ENCODE measurements at places on chromosomes 11 and 22.

DNA sequence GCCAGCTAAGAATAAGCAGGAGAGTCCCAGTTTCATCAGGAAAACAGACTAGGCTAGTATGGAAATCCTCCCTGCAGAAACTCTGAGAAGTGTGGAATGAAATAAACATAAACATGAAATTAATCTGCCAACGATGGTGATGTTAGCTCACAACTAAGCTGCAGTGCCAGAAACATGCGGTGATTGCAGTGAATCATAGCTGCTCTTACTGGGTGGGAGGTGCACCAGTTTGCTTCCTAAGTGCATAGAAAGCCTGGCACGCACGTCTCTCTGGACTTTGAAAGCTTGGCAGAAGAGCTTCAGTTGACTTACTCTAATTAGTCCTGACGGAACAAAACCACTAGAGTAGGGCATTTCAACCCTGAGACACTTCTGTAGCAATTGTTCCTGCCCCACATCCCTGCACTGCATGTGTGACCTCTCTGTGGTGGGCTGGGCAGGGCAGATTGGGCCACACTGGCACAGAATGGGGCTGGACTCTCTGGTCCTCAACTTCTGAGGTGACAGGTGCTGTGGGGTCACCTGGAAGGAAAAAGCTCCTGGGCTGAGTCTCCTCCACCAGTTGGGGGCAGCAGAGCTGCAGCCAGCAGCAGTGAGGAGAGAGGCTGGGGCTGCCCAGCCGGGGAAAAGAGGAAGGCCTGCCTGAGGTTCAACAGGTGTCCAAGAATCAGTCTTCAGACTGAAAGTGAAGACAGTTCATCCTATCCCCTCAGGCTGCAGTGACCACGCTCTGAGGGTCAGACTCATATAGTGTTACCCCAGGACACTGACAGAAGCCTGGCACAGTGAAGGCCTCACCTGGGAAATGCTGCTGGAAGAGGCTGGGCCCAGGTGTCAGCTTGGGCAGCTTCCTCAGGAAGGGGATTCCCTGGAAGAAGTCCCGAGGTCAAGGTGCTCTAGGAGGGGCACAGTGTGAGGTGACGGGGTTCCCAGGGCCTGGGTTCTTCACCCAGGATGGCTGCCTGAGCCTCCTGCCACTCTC lies 40.5 kb downstream of the GGTLC2 start:
- DNase-seq, result no peak

DNA sequence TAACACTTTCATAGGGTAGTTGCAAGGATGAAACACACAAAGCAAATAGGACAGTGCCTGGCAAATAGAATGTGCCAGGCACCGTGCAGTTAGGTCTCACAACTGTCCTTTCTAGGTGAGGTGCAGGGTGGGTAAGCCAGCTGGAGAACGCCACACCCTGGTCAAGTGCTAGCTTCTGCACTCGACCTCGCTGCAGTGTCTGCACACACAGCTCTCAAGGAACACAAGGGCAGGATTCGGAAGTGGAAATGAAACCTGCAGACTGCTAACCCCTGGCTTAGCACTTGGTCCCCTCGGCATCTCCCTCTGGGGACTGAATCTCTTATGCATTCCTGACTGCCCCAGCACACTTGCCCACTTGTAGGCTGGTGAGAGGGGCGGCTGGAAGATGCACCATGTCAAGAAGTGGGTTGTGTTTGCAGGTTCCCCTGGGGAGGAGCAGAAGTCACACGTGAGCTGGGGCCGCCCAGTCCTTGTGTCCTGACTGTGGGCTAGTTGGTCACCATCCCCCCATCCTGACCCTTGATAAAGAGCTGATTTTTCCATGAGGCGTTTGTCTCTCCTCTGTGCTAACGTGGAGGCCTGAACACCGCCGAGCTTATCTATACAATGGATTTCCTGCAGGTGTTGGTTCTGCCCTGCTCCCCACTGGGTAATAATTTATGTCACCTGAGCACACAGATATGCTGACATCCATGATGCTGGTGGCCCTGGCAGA lies 89.0 kb downstream of the MICAL2 start:
- no peak for DNase-seq

DNA sequence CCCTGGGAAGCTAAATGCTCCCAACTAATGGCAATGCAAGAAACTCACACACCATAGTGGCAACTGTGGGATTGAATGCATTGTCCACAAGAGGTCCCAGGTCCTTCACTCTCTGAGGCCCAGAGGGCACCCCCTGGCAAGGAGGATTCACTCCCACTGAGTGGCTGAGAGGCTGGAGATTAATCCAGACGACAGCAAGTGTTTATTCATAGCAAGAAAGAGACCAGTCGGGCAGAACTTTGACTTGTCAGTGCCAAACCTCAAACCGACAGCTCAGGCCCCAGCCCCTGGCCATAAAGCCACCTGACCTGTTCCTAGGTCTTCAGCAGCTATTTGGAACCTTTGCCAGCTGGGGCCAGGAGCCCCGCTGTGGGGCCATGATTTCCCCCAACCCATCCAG lies 54.5 kb upstream of the MPEG1 start:
- DNase-seq, result no peak

- no peak for DNase-seq
Observed at GRCh38 chr11:24234822-24235508, 261.9 kb upstream of the LUZP2 start.

GRCh38 chr11:94795476-94796189 lies 27.5 kb downstream of the AMOTL1 start:
- DNase-seq, result no peak

DNA sequence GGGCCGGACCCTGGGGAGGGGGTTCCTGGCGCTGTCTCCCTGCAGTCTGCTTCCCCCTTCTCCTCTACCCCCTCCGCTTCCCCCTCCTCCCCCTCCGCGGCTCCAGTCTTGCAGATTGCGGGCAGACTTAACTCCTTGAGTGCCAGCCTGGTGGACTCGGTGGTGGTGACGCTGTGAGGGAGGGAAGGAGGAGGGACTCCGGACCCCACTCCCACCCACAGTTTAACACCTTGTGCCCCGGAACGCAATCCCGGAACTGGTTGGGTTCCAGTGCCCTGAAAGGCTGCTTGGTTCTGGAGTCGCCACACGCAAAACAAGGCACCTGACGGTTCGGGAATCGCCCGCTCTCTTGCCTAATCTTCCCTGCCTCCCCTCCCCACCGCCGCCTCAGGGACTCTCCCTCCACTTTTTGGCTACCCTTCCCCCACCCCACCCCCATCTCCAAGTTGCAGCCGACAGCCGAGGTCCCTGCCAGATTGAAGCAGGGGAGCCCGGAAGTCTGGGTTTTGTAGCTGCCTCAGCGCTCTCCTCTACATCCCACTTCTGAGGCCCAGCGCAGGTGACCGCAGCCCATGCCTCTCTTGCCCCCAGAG lies 3.9 kb upstream of the BCL9L start:
- DNase-seq, result peak; percentile 50

- DNase-seq, result no peak
Observed at GRCh38 chr11:44310206-44310462, 195 bp upstream of the ALX4 start.

DNA sequence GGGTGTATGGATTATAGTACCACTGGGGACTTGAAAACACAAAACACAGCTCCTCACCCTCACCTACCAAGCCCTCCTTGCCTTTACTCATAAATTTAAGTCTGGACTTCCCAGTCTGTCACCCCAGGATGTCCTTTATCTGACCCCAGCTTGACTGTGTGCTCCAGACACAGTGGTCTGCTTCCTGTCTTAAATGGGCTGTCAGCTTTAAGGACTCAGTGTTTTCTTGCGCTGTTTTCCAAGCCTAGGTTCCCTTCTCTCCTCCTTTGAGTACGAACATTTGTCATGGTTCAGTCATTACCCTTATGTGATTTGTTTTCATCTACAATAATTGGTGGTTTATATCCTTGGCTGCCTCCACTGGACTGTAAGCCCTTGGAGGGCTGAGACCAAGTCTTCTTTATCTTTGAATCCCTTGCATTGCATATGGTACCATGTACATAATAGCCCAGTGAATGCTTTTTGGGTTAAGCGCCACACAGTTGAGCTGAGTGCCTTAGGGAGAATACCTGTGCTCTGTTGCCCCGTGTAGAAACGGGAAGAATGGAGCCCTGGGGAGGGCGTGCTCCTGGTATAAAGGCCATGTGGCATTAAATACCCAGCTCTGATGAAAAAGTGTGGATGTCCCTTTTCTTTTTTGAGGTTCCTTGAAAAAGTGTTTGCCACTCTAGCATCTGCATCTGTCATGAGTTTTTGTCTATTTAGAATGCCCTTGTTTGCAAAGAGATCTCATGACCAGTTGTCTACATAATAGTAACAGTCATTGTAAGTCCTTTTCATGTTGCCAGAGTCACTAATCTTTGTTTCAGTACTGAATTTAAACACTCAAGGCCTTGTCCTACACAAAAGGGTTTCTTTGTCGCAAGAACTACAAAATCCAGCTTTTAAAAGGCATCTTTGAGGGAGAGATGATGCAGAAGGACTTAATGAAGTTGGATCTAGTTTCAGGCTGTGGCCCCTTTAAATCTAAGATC lies 14.0 kb downstream of the PANX1 start:
- DNase-seq, result no peak

DNA sequence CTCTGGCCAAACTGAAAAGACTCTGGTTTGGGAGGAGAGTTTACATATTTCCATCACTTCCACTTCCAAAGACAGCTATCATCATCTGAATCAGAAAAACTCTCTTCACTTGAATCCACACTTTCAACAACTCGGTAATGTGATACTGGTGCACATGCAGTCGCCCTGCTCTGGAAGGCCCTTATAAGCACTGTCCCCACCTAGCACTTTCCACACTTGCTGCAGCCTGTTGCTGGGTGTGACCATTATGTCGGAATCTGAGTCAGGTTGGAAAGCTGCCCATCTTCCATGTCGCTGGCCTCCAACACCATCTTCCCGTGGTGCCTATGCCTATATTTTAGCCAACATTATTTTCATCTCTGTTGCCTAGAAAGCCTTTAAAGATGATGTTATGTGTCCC lies 1.1 kb upstream of the OR10A5 start:
- DNase-seq, result no peak

- no peak for DNase-seq
Observed at GRCh38 chr11:95134491-95134890, 44.8 kb downstream of the ENDOD1 start.

- no peak for DNase-seq
Observed at GRCh38 chr22:32827049-32827602, 25.6 kb downstream of the TIMP3 start.

DNA sequence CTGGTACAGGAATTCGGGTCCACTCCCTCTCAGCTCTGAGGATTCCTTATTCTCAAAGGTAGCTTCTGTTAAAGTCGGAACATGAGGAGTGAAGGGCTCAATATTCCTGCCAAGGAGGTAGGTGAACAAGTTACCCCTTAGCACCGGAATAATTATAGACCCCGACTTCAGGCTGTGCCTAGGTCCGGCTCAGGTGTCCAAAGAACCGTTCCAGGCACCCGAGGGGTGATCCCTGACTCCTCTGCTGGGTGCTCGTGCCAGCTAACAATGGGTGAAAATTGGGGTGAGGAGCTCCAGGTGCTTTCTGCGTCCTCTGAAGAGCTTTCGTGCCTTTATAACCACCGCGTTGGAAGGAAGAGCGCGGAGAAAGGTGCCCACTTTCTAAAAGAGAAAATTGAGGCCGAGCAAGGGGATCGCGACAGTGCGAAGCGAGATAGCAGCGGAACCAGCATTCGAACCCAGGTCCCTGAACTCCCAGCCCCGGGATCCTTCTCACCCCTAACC lies 393 bp downstream of the CYB561A3 start:
- DNase-seq, result no peak

- no peak for DNase-seq
Observed at GRCh38 chr11:79071190-79071589, 369.6 kb downstream of the TENM4 start.

GRCh38 chr22:42743501-42743991 lies 22.9 kb upstream of the A4GALT start:
- no peak for DNase-seq

Measured in activated B cell treated with CpG ODN at 0.5 μM for 24 hours (primary cell).